ENCODE measurements at places on chromosomes 5 and 9.

DNA sequence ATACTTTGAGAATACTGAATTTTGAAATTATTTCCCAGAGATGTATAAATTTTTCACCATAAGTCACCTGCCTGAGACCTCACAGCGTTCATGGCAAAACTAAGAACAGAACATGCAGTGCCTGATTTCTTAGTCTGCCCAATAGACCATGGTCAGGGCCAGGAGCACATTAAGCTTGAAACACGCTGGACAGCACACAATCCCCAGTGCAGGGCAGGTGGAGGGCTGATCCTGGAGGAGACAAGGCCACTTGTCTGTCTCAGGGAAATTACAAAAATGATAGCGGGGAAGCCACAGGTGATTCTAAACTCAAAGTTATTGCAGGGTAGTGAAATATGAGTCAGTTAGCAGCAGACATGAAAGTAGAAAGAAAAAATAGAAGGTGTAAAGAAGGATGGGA is 18.6 kb upstream of the ENC1 start:
- no peak for DNase-seq

DNA sequence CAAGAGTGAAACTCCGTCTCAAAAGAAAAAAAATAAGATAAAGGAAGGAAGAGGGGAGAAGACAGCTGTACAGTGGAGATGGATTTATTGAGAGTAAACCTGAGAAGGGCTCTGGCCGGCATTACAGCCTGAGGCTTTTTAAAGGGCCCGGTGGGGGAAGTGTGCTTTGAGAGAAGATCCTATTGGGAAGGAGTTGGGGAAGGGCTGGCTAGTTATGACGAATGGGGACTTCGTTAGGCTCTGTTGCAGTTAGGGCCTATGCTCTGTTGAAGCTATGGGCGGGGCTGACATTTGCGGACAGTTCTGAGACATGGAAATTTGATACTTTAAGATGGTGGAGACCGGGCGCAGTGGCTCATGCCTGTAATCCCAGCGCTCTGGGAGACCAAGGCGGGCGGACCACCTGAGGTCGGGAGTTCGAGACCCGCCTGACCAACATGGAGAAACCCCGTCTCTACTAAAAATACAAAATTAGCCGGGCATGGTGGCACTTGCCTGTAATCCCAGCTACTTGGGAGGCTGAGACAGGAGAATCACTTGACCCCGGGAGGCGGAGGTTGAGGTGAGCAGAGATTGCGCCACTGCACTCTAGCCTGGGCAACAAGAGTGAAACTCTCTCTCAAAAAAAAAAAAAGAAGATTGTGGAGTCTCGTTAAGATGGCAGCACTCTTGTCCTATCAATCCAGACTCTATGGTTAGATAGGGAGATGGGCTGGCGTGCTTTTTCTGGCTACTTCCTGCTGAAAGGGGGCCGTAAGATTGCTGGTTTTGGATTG is 33.2 kb downstream of the C9orf50 start:
- DNase-seq: no peak

GRCh38 chr9:135588371-135588770 is 26.8 kb downstream of the PAEP start:
- no peak for DNase-seq

DNA sequence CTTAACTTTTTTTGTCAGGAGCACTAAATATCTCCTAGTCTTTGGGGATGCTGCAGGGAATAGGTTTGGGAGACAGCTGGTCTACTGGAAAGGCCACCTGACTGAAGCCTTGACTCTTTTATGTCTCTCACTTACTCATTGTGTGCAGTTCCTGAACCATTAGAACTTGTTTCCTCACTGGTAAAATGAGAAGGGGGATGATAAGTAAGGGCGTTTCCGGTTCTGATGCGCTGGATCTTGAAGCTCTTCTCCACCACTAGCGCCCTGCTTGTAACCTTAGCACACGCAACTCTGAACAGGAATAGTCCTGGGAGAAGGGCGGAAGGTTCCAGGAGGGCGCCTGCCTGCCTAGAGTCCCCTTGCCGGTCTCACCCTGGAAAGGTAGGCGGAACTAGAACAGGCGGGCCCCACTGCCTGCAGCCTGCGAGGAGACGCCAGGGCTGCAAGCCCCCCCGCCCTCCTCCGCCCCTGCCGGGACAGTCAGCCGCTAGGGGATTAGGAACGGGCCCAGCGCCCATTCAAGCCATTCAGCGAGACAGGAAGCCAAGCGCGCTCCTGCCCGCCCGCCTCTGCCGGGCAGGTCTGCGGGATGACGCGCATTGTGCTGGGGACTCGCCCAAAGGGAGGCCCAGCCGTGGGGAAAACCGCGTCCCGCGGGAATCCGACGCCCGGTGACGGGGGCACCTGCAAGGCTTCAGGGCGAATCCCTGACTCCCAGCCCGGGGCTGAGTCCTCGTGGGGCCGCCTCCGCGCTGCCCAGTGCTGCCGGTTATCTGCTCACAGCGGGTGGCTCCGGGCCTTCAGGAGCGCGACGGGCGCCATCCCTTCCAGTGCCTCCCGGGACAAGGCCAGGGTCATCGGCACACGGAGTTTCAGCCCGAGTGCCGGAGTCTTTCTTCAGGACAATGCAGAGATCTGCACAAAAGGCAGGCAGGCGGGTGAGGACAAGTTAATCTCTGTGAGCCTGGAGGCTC is 44.0 kb upstream of the XPA start:
- DNase-seq: peak; percentile 3

- no peak for DNase-seq
Measured at GRCh38 chr5:114544561-114544960, 182.7 kb downstream of the KCNN2 start.

GRCh38 chr5:80884086-80884813 is 75.9 kb upstream of the RASGRF2 start:
- no peak for DNase-seq

DNA sequence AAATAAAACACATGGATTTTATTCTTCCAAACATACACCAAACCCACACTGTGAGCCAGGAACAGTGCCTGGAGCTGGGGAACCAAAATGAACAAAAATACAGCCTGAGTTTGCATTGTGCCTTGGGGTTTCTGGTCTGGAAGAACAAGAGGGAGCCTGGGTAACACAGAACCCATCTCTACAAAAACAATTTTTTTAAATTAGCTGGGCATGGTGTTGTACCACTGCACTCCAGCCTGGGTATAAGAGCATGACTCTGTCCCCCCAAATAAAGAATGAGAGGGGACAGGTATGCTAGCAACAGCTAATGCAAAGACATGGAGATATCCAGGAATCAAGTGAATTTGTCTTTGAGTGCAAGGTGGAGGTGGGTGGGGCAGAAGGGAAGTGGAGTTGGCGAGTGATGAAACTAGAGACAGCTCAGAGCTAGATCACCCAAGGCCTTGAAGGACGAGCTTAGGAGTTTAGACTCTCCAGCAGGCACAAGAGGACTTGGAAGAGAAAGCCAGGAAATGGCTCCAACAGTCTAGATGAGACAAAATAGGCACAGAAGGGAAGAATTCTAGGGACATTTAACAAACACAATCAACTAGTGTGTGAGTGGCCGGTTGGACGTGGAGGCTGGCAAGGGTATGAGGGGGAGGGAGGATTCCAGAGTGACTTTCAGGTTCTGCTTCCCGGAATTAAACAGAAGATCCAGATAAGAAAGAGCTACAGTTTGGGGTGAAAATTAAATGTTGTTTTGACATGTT is 47.4 kb downstream of the FNBP1 start:
- DNase-seq: no peak

- DNase-seq: no peak
Measured at GRCh38 chr5:50711280-50711679, 44.8 kb downstream of the PARP8 start.

DNA sequence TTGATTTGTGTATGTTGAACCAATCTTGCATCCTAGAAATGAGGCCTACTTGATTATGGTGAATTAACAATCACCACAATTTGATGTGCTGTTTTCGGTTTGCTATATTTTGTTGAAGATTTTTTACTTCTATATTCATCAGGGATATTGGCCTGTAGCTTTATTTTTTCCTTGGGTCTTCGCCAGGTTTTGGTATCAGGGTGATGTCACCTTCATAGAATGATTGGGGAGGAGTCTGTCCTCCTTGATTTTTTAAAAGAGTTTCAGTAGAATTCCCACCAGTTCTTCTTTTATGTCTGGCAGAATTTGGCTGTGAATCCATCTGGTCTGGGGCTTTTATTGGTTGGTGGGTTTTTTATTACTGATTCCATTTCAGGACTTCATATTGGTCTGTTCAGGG is 115.2 kb downstream of the CPLANE1 start:
- DNase-seq: no peak

- DNase-seq: no peak
Measured at GRCh38 chr5:92508271-92508670, 1072.7 kb downstream of the NR2F1-AS1 start.

DNA sequence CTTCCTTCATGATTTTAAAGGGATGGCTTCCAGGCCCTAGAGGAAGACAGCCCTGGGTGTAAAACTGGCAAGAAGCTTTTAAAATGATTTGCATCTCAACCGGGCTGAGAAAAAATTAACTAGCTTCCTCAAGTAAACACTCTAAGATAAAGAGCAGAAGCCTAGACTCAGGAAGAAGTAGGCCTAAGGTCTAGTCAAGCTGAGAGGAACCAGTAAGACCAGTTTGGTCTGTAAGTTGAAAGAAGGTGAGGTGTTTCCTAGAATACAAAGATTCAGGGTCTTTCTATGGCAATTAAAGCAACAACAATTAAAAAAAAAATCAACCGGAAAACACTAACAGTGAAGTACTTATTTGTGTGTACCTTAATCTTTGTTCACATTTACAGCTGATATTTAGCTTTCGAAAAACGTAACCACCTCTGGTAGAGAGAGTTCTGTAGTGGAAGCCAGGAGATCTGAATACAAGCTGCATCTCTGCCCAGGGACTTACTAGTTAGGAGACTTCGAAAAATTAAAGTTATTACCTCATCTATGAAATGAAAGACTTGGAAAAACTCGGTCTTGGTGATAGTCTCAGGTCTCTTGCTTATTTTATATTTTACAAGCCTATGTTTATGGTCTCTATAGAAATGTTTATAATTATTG is 75.7 kb downstream of the TUSC1 start:
- no peak for DNase-seq

DNA sequence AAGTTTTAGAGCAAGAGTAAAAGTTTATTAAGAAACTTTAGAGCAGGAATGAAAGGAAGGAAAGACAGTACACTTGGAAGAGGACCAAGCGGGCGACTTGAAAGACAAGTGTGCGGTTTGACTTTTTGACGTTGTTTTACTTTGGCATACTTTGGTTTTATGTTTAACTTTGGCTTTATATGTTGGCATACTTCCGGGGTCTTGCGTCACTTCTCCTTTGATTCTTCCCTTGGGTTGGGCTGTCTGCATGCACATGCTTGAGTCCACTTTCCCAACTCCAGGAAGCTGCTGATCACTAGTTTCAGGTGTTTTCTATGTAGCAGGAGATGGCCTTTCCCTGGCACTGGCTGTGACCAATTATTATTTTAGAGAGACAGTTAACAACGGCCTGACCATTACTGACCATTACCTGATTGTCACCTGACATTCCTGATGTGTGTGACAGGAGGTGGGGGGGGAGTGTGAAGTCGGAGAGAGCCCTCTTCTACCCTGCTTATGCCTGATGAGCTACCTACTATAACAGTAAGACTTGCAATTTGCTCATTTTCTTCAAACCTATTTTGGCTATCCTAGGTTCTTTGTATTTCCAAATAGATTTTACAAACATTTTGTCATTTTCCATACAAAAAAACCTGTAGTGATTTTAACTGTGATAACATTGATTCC is 45.5 kb downstream of the TNFSF8 start:
- no peak for DNase-seq

DNA sequence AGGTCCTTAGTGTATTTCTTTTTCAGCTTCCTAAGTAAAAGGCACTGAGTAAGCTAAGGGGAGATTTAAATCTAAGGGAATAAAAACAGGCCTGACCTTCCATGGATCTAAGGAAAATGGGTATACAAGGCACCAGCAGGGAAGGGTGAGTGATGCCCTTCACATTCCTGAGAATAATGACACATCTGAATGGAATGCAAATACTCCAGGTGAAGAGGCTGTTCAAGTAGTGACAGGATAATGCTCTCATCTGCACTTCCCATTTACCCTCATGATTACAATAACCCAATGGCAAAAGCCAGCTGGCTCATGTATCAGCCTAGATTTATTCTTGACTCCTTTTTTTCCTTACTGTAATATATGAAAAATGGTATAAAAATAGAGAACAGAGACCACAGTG is 216.2 kb upstream of the ACTBL2 start:
- DNase-seq: no peak

- DNase-seq: no peak
Measured at GRCh38 chr9:16002816-16003215, 450.0 kb downstream of the CCDC171 start.

DNA sequence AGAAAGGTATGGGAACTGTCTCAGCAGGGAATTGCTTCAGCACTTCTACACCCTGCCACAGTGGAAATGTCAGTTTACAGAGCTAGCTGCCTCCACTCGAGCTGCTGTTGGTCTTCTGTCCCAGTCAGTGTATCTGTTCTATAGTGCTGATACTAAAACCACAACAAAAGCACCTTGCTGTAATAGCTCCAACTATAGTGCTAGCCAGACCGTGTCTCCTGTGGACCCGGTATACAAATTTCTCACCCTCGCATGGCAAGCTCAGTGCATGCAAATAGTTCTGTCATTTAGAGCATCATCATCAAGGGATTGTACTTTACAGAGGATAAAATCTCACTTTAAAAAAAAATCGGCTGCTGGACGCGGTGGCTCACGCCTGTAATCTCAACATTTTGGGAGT is 51.5 kb upstream of the IQGAP2 start:
- no peak for DNase-seq

DNA sequence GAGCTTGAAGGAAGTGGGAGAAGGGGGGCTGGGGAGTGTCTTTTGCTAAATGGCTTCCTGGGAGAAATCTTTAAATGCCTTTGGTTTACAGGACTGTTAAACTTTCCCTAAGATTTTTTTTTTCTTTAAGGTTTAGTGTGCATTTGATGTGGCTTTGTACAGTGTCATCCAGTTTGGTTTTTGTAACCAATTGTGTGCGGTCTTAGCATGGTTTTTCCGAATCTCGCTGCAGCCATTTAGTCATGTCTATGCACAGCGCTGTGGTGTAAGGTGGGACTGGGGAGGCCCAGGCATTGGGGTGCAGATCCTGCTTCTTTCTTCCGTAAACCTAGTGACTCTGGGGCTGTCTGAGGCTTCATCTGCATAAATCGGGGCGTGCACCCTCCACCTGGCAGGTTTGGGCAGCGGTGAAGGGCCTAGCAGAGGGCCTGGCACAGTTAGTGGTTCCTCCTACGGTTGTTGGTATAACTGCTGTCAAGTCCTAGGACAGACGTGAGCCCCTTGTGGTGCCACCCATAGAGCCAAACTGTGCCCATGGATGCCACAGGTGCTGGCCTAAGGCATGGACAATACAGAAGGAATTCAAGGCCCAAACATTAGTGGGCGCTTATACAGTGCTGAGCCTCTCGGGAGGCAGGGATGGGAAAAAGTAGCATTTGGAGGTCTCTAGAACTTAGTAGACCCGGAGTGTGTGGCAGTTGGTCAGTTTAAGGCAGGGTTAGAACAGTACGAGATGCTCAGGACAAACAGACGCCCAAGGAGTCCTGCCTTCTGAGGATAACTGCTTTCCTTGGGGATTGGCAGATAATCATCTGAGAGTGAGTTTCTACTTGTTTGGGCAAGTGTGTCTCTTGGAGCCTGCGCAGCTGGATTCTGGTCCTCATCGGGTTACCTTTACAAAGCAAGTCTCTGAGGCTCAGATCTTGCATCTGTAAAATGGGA is 1.5 kb downstream of the PRRC2B start:
- DNase-seq: peak; percentile 76

- no peak for DNase-seq
Measured at GRCh38 chr9:119955276-119955675, 586.0 kb upstream of the BRINP1 start.
